ENCODE measurements at places on chromosomes 13 and 19.
A peak's percentile ranks its signal among the peaks of the same experiment; 100 is the strongest.

- no peak for DNase-seq
Measured at GRCh38 chr19:6564393-6564792, 26.6 kb downstream of the CD70 start.

- DNase-seq, result no peak
Measured at GRCh38 chr19:4266253-4267000, 12.6 kb upstream of the SHD start.

- peak; percentile 45 for DNase-seq
Measured at GRCh38 chr19:5141129-5141849, 172.4 kb downstream of the KDM4B start.

- no peak for DNase-seq
Measured at GRCh38 chr19:51693260-51693659, at the start of gene SPACA6. TSS of gene SPACA6 (plus strand) at chr19:51693330. CDS start at chr19:51693527, 197 bp downstream.

DNA sequence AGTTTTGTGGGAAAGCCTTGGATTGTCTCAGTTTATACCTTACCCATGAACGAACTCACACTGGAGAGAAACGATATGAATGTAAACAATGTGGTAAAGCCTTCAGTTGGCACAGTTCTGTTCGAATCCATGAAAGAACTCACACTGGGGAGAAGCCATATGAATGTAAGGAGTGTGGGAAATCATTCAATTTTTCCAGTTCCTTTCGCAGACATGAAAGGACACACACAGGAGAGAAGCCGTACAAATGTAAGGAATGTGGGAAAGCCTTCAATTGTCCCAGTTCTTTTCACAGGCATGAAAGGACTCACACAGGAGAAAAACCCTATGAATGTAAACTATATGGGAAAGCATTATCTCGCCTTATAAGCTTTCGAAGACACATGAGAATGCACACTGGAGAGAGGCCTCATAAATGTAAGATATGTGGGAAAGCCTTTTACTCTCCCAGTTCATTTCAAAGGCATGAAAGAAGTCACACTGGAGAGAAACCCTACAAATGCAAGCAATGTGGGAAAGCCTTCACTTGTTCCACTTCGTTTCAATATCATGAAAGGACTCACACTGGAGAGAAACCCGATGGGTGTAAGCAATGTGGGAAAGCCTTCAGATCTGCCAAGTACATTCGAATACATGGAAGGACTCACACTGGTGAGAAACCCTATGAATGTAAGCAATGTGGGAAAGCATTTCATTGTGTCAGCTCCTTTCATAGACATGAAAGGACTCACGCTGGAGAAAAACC, 7.5 kb upstream of the ZNF440 start:
- no peak for DNase-seq

GRCh38 chr13:51976423-51976822, 34.8 kb downstream of the ATP7B start:
- no peak for DNase-seq

GRCh38 chr19:4914736-4915501, 5.6 kb downstream of the UHRF1 start:
- peak; percentile 47 for DNase-seq

GRCh38 chr13:58495668-58496067, 864.1 kb downstream of the PCDH17 start:
- DNase-seq, result no peak

- peak; percentile 55 for DNase-seq
Measured at GRCh38 chr19:16197188-16197621, 506 bp upstream of the AP1M1 start.

GRCh38 chr13:41231786-41232185, 31.6 kb downstream of the MTRF1 start:
- no peak for DNase-seq

DNA sequence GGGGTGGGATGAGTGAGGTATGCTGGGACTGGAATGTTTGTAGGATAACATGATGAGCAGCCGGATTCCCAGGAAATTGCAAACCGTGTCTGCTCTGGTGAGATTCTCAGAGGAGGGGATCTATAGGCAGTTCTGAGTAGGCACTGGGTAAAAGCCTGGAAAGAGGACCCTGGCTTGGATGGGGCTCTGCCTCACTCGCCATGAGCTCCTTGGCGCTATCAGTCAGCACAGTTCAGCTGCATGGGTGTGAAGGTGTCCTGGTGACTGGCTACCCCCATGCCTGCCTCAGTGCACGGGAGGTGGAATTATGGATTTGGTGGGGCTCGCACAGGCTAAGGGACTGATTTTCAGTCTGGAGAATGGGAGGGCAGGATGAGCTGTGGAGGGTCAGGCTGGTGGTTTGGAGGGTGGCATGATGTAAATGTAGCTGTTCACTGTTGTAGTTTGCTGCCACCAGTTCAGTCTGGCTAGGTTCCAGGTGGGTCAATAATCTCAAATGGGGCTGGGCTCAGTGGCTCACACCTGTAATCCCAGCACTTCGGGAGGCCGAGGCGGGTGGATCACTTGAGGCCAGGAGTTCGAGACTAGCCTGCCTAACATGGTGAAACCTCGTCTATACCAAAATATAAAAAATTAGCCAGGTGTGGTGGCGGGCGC, 9.2 kb upstream of the ZNF627 start:
- DNase-seq, result no peak

DNA sequence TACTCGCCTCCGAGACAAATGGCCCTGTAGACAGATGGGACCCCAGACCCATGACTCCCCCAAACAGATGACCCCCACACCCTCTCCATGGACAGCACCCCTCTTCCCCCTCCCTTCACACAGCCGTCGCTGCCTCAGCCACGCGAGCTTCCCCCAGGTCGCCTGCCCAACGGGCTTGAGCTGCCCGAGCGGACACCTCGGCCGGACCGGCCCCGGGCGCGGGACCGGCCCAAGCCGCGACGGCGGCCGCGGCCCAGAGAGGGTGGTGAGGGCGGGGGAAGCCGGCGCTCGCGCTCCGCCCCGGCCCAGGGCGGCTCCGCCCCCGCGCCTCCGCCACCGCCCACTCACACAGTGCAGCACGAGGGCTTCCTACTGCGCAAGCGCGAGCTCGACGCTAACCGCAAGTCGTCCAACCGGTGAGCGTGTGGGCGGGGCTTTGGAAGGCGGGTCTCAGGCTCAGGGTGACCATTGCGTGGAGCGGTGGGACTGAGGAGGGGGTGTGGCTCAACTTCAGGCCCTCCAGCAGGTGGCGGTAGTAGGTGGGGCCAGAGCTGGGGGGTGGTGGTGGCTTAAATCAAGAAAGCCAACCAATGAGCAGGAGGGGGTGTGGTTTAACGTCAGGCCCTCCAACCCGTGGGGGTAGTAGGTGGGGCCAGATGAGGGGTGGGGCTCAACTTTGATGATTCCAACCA, 6.2 kb upstream of the SHKBP1 start:
- DNase-seq, result peak; percentile 99

DNA sequence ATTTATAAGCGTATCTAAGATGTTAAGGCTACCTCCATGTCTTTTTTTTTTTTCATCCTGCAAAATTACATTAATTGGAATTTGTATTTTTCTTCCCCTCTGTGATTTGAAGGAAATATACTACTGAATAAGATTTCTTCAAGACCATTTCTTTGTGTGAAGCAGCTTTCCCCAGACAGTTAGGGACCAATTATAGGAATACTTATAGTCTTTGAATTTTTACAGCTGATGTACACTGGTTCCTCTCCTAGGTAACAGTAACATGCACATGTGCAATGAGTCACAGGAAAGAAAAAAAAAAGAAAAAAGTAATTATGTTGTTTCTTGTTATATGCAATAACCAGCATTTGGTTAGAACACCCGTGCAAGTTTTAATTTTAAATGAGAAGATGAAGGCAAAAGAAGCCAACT, 82.0 kb downstream of the PCDH9 start:
- DNase-seq, result peak; percentile 26

DNA sequence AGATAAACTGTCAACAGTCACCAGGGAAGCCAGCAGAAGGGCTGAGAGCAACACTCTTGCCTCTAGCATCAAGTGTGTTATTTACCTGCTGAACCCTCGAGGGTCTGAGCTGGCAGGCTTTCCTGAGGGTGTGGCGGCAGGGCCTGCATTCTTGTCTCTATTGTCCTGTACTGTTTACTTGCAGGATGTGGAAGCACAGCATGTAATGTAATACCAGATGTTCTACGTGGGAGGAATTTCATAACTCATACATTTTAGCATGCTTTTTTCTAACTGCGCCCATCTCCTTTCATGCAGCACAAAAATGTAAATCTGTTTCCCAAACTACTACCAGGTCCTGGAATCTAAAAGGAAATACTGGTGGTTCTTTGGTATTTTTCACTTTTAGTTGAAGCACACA, 153.1 kb downstream of the RGCC start:
- peak; percentile 98 for DNase-seq

- no peak for DNase-seq
Measured at GRCh38 chr13:98826146-98826545, 73.7 kb upstream of the SLC15A1 start.
